Fibroblast of mammary gland (primary cell): ENCODE measurements at places on chromosomes 6 and 20.

GRCh38 chr6:44233567-44234100 lies 10.2 kb downstream of the SLC29A1 start:
- no peak for DNase-seq

- no peak for DNase-seq
Observed at GRCh38 chr6:158073776-158074175, 92.1 kb downstream of the SYNJ2 start.

GRCh38 chr6:167500961-167501360 lies 176.1 kb downstream of the TTLL2 start:
- no peak for DNase-seq

GRCh38 chr6:136343275-136343674 lies 53.6 kb upstream of the BCLAF1 start:
- DNase-seq = no peak

- DNase-seq = no peak
Observed at GRCh38 chr6:13273931-13274706, 54.2 kb downstream of the TBC1D7 start.

DNA sequence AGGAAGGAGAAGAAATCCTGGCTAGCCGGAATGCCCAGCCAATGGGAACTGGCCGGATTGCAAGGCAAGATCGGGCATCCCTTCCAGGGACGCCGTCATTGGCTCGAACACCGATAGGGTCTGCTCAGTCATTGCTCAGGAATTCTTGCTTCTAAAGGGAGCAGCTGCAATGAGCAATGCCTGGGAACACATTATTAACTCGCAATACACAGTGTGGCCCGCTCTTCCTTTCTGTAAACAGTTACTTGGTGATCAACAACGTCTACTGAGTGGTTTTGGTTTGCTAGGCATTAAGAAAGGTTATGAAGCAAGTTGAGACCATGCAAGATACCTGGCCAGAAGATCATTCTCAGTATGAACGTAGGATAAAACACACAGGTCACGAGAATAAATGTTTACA lies 165.4 kb upstream of the CITED2 start:
- DNase-seq = peak; percentile 98

DNA sequence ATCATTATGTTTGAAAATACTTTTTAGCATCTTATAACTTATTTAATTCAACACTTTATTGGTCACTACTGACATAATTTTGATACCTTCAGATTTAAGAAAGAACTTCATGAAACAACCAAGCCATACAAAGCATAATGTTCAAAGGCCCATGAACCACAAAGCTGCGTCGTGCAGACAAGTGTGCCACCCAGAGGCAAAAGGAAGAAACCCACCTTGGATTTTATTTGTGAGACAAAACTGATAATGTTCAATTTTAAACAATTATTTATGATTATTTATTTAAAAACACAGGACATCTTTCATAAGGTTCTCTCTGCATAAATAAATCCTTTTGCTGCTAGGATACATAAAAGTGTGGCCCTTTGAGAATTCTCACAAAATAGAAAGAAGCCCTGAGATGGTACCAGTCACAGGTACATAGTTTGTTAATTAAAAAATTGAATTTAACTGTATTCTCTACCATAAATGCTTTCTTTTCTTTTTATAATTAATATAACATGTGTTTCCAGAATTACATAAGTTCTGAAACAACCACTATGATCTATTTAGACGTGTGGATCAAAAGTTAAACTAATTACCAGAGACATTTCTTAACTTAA lies 143.7 kb downstream of the RALGAPA2 start:
- peak; percentile 58 for DNase-seq

DNA sequence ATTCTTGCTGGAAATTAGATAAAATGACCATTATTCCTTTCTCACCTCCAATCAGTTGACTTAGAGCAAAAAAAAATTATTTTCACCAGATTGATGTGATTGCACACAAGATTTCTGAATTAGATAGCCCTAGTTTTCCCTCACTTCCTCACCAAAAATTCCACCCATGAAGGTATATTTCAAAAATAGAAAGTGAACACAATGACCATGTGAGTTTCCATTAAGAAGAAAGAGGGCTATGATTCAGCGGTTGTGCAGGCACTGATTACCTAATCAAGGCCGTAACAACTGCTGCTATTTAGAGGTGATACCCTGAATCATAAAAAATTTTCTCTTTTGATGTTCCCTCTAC lies 19.5 kb upstream of the RALGAPA2 start:
- peak; percentile 36 for DNase-seq

DNA sequence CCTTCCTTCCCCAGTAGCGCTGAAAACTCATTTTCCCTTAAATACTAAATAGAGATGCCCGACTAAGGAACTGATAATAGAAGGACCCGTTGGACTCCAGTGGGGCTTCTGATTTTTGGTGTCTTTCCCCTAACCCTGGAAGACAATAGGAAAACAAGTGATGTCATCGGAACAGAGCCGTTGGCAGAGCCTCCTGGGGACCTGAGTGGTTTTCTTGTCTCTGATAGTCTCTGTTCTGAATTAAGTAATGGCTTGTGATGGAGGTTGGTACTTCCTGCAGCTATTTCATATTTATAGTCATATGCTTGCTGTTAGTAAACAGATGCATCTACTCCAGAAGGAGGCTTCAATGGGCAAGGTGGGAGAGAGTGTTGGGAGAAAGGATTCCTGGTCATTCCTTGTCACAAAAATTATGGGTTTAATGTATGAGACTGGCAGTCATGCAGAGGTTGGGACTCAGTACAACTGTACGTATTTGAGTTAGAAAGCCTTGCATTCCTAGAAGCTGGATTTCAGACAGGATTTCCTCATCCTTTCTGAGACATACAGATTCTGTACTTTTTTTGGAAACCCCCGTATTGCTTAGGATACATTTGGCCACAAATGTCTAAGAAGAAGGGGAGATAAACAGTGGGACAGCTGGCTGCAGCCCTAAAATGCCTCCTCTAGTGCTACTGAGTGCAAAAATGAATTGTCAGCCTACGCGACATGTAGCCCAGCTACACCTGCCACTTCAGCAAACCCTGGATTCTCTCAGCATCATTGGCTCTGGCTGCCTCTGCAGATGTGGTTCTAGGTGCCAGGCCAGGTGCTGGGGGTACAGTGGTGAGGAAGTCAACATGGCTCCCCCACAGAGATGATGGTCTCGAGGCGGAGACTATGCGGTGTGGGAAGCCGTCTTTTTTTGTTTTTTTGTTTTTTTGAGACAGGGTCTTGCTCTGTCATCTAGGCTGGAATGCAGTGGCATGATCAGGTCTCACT lies 38.1 kb downstream of the CDS2 start:
- no peak for DNase-seq

GRCh38 chr6:25007269-25007699 lies 71.5 kb upstream of the RIPOR2 start:
- no peak for DNase-seq

DNA sequence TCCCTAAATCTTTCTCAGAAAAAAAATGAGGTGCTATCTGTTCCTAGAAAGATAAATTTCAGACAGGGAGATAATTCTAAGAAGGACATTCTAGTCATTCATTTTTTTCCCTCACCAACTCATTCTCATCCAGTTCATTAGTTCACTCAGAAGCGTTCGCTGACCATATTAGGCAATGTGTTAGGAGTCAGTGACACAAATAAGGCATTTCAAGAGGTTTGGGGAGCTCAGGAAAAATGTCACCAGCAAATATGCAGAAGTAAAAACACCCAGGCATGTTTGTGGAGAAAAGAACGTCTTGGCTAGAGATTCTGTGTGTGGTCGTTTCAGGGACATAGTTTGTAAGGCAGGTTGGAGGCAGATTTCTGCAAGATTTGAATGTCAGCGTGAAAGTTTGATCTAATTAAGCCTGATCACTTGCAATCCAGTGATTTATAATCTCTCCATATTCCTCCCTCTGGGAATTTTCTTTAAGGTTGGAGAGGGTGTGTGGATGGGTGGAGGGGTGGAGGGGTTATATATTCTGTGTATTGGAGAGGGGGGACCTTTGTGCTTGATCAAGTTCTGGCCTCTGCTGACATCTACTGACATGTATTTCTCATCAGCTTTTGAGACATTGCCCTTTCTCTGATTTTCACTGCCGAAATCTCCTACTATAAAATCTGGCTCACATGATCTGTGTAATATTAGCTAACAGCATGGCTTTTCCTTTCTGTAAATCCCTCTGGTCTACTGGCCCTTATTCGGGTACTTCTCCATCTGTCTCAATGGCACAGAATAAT lies 3.6 kb downstream of the MYCT1 start:
- no peak for DNase-seq

DNA sequence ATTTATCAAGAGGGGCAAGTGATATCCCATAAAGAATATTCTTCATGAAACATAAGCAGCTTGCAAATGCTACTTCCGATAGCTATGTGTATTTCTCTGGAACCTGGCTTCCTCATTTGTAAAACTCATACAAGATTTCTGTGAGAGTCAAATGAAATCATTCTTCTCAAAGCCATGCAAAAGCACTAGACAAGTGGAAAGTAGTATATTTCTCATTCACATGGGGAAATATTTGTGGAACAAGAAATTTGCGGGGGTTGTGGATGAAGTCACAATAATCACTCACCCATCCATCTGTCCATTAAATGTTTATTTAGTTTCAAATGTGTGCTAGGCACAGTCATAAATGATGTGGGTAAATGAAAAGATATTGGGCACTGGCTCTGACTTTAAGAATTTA lies 150.5 kb downstream of the IPCEF1 start:
- DNase-seq = no peak

GRCh38 chr20:36064658-36065426 lies 89.7 kb upstream of the EPB41L1 start:
- peak; percentile 69 for DNase-seq

DNA sequence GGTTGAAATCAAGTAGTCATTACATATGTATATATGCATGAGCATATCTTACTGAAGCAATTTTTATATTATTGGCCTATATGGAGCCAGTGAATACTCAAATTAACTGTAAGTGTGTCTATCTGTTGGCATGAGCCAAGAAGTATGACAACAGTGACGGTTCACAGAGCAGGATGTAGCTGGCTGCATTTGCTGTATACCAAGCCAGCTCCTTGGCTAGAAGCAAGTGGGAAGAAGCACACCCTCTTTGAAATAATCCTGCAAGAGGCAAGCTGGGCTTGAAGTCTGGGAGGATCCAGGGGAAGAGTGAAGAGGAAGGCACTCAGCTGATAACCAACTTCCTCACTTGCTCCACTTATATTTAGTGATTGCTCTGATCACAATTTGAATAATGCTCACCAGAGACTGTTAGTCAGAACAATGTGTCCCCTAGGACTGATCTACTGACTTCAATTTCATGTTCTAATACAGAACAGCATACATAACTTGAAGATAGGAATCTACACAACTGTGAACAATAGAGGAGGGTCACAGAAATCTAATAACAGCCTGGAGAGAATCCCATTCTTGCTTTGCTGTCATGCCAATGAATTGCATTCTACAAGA lies 497.3 kb downstream of the PRKN start:
- DNase-seq = no peak

- peak; percentile 49 for DNase-seq
Observed at GRCh38 chr20:4061987-4062386, 46.6 kb upstream of the RNF24 start.

DNA sequence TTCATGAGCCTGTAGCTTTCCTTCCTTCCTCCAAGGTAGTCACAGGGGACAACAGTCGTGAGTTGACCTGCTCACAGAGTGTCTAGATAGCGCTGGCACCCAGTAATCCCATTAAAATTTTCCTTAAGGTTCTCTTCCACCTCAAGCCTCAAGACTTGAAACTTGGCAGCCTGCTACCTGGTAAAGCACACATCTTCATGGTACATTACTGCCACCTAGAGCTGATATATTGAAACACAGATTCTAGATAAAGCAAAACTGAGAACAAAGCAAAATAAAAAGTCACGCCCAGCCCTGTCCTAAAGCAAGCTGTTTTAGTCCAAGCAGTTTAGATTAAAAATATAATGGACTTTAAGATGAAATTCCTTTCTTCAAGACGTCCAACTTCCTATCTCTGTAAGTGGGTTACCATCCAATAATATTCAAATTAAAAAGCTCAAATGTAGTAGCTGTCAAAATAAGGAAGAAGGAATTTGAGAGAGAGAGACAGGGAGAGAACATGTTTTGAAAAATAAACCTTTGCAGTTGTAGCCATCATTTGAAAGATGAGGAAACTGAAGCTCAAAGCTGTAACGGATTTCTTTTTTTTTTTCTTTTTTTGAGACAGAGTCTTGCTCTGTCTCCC lies 50.7 kb upstream of the CD83 start:
- peak; percentile 79 for DNase-seq

DNA sequence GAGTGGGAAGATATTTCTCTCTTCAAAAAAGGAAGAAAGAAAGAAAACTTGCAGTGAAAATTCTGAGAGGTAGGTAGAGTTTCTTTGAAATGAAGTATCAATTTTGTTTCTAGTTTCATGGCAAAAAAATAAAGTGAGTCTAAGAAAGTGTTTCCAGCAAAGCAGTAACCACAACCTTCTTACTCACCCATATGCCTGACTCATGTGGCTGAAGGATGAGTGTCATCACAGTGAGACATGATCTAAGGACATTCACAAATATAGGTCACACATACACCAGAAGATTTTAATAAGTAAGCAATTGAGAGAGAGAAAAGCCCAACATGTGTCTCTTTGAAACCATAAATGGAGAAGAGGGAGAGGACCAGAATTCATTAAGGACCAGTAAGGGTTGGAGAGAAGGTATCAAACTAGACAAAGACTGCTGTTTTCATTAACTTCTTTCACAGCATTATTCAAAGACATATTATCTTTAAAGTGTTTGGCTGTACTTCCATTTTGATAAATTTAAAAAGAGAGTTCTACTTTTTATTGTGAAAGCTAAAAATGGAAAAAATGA lies 169.5 kb downstream of the FRK start:
- DNase-seq = peak; percentile 87
